Activated CD4-positive, alpha-beta T cell treated with anti-CD3 and anti-CD28 coated beads, Interleukin-2, amount 50 U/mL, for 16 hours (primary cell): ENCODE measurements at places on chromosomes 5 and 9.

GRCh38 chr5:5381310-5381913, 41.1 kb upstream of the ICE1 start:
- no peak for DNase-seq

DNA sequence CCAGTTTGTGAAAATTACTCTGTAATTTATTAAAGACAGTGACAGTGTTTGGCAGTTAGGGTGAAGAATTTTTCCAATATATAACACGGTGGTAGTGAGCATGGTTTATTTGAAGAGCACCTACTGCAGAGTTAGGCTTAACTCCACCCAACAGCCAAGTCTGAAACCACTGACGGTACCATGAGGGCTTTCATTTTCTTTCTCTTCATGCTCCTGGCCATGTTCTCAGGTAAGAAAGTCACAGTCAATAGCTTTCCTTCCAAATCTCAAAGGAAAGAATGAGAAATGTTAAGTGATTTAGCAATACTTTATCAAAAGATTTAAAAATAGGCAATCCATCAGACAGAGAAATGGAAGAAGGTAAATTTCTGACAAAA, at the start of gene MARCOL:
Gene MARCOL (plus strand): TSS at position 108 of the 377 bp plus-strand sequence. CDS start 73 bp downstream, at position 181.
- DNase-seq = no peak

DNA sequence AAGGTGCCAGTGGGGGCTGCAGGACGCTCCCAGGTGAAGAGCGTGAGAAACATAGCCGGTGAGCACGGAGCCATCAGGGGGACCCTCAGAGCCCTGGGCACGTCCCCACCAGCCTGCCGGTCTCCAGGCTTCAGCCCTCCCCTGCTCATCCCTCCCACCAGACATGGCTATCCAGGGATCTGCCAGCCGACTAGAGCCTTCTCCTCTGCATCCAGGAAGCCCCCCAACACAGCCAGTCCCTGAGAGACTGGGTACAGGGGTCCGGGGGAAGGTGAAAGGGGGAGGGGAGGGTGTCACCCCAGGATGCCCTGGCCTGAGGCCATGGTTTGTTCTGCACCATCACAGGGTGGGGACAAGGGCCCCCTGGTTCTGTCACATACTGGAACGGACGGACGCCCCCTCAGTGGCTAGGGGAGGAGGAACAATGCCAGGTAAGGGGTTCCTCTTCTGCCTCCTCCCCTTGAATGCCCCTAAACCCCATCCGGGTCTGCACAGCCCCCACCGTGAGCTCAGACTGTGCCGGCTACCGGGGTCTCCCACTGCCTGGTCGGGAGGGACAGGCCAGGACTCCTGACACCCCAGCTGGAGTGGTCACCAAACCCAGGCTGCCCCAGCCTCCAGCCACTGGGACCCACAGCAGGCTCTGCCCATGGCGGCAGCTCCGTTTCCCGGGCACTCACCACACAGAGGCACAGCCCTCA, 34.3 kb downstream of the NACC2 start:
- DNase-seq = no peak

DNA sequence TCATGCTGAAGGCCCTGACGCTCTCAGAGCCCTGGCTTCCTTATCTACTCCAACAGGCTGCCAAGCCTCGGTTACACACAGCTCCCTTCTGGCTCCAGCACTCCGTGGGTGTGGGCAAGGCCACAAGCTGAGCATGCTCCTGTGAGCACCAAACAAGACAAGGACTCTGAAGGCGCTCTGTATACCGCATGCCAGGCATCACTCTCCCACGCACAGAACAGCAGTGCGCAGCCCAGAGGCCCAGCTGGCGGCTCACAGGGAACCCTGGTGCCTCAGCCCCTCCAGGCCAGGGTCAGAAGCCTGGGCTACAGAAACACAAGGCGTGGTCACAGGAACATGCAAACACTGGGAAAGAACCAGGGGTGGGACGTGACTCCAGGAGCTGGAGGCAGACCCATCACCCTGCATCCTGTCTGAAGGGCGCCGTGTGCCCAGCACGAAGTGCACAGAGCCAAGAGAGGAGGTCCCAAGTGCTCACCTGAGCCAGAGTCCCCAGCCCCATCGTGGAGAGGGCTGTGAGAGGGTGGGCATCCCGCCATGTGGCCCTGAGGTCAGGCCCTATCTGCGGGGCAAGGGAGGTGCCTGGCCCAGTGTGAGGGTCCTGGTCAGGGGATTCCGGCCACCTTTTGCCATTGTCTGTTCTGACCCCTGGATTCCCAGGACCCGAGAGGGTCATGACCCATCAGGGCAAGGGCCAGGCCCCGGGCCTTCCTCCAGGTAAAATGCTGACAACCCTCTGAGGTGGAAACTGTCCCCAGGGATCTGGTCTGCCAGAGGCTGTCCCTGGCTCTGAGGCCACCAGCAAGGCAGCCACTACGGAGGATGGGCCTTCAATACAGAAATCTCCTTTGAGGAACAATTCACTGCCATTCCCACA, 54.7 kb downstream of the COL23A1 start:
- no peak for DNase-seq

- DNase-seq = peak; percentile 56
These were observed 36.9 kb downstream of the ANKRD33B start for GRCh38 chr5:10600626-10601245.

GRCh38 chr9:129806061-129806460, 3.1 kb downstream of the TOR1B start:
- no peak for DNase-seq

- DNase-seq = peak; percentile 75
These were observed 371.8 kb upstream of the PTGER4 start for GRCh38 chr5:40307920-40308319.

DNA sequence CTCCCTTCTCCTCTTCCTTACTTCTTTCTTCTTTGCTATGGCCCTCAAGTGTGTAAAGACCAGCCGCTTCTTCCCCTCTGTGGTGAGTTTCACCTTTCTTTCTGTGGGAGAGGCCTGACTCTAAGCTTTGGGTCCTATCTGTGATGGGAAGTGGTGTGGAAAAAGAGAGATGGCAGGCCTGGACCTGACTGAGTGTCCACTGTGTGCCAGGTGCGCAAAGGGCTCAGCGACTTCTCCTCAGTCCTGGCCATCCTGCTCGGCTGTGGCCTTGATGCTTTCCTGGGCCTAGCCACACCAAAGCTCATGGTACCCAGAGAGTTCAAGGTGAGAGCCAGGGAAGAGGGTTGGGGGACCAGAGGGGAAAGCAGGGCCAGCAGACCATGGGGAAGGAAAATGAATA, 5.9 kb downstream of the SLC4A9 start:
- no peak for DNase-seq

GRCh38 chr5:58842852-58843251, 260.0 kb downstream of the RAB3C start:
- DNase-seq = no peak

GRCh38 chr5:6949230-6949629, 236.0 kb downstream of the TENT4A start:
- DNase-seq = no peak

GRCh38 chr9:120099065-120099464, 480.9 kb downstream of the CDK5RAP2 start:
- no peak for DNase-seq

GRCh38 chr5:124630767-124631704, 115.4 kb downstream of the ZNF608 start:
- DNase-seq = no peak

GRCh38 chr5:151935135-151935695, 10.6 kb upstream of the GLRA1 start:
- no peak for DNase-seq

- peak; percentile 41 for DNase-seq
These were observed 47.4 kb downstream of the SLC28A3 start for GRCh38 chr9:84293001-84293798.

DNA sequence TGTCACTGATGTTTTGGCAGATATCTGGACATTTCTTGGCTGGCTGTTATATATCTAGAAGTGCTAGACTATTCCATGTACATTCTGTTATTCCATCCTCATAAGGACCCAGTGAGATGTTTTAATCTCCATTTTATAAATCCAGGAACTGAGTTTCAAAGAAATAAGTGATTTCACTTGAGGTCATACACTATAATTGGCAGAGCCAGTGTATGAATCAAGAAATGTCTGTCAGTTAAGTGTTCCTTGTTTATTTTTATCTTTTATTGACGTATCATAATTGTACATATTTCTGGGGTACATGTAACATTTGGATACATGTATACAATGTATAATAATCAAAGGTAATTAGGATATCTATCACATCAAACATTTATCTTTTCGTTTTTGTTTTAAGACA, 338.3 kb upstream of the KLF4 start:
- DNase-seq = no peak

DNA sequence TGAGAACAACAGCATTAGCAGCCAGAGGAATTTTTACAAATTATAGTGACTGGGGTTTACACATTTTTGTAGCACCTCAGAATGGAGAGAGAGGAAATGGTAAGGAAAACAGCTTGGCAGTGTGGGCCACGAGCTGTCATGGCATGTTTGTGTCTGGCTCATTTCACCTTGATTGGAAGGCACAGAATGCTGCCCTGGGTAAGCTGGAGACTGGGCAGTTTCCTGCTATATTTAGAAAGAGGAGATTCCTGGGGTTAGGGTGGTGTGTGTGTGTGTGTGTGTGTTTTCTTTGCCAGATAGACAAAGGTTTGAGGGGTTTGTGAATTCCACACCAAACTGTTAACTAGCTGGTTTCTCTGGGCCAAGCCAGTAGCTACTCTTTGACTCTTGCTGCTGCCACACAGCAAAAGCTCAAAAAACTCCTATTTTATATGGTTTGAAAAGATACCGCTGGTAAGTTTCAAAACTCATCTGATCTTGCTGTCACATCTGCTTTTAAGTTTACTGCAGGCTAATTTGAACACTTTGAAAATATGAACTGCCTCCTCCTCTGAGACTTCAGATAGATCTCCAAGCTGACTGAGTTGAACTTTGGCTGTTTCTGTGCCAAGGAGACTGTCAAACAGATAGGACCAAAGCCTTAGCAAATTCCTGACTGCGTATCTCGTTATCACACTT, 9.1 kb downstream of the ARHGAP26 start:
- no peak for DNase-seq

DNA sequence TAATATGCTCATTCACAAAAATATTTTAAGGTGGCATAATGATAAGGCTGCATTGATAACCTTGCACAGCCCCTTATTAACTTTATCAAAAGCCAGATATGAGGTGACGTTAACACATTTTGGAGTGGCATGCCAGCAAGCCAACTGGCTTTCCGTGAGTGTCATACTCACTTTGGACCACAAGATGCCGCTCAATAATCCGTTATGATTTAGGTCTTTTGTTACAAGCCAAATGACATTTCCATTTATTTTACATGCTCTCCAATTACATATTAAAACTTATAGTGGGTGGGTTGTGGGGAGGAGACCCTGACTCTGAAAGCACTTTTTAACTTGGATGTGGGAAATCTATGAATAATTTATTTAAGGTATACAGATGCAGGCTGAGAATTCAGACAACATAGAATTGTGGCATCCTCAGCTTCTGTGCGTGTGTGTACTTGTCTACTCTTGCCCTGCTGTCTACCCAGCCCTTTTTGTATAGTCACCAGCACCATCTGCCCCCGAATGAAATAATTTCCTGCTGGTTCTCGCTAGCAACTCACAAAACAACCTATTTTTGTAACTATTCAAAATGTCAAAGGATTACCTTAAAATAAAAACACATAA, 305.1 kb downstream of the PSAT1 start:
- peak; percentile 10 for DNase-seq

DNA sequence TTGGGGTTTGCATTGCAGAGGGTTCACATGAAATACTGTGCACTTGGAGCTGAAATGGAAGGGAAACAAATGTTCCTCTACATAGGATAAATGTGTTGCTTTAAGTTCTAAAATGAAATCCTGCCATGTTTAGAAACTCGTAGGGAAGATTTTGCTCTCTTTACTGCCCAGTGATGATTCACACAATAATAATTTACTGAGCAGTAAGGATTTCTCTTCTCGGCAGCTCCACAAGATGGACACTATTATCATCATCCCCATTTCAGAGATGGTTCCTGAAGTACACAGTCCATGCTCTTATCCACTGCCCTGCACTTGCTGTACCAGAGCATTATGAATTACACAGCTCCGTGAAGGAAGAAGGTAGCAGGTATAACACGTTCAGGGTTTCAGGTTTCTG, 4.1 kb downstream of the HACD4 start:
- no peak for DNase-seq

DNA sequence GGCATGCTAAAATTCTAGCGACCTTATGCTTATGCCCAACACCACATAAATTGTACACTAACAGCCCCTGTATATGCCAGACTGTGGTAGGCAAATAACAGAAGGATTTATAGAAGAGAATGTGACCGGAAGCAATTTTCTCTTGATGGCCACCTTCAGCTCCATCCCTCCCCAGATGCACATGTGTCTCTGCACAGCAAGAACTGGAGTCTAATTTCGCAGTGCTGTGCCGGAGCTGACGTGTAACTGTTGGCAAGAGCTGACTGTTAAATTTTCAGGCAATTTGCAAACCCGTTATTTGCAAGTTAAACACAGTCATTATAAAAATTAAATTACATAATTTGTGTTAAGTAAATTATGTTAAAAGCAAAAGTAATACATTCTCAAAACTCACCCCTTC, 48.4 kb downstream of the PCA3 start:
- no peak for DNase-seq

GRCh38 chr5:72511774-72512592, 4.8 kb upstream of the ZNF366 start:
- DNase-seq = no peak

DNA sequence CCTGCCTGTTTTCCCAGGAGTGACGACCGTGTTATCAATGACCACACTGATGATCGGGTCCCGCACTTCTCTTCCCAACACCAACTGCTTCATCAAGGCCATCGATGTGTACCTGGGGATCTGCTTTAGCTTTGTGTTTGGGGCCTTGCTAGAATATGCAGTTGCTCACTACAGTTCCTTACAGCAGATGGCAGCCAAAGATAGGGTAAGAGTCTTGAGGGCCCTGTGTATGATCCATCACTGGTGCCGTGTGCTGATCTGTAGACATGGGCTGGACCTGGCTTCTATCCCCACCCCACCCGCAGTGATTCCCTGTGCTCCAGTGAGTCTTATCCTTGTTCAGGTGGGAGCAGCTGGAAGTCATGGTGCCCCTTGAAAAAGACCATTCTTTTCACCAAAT, 26.0 kb downstream of the GABRP start:
- DNase-seq = no peak

- no peak for DNase-seq
These were observed 66.9 kb upstream of the SLIT3 start for GRCh38 chr5:169367861-169368260.

DNA sequence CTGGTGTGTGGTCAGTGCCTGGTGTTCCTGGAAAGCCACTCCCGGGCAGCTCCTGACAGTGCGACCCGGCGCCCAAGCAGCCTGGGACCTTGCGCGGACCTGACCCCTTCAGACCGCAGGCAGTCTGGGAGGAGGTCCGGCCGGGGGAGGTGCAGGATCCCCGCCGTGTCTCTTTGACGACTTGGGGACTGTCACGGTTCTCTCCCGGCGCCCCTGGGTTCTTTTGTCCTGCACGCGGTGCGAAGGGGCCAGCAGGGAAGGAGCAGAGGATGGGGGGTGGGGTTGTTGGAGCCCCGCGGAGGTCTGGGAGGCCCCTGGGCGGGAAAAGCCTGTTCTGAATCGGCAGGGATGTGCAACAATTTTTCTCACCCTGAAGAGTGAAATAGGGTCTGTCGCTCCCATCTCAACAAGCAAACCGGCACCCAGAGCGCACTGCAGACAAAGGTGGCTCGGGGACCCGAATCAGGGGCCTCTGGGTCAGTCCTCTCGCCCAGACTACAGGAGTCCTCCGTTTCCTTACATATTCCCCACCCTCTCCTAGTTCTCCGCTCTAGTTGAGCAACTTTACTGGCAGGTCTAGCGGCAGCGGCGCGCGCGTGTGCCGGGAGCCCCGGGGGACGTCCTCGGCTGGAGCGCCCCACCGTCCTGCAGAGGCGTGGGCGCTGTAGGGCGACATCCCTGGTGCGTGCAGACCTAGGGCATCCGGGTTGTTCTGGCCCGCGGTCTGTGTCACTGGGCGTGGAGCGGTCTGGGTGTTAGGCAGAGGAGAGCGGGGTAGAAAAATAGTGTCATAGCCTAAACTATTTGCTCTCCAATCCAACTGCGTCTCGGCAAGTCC, 1.2 kb downstream of the VCAN start:
- DNase-seq = no peak
